NCI-H524 treated with DMSO at 0.1 percent for 48 hours (cell line): ENCODE measurements at places on chromosomes 12 and 14.

- no peak for DNase-seq
Measured at GRCh38 chr12:46380022-46380796, 7.6 kb upstream of the SLC38A2 start.

DNA sequence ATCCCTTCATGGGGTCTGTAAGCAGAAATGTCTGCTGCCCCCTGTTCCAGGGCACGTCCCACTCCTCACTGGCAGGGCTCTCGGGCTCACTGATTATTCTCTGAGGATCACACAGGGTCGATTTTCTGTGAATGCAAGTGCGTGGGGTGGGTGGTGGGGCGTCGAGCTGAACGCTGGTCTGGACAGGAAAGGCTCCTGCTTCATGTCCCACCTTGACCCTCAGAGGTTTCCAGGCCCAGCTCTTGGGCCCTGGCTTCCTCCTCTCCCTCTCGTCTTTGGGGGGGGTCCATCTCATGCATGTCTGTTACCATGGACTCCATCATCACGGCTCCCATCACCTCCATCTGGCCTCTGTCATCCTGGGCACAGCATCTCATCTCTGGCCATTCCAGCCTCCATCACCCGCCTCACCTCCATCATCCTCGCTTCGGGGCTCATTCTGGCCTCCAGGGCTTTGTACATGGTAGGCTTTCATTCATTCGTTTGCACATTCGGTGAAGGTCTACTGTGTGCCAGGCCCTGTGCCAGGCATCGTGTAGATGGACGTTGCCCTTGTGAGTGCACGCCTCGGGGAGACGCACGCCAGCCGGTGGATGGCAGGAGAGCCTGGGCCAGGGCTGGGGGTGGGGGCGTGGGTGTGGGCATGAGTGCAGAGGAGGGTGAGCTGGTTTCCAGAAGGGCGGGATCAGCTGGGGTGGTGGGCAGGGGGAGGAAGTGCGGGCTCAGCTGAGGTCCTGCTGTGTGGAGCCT, 34.7 kb downstream of the RTL1 start:
- DNase-seq = no peak

- no peak for DNase-seq
Measured at GRCh38 chr12:59699421-59700152, 103.8 kb downstream of the SLC16A7 start.

GRCh38 chr14:105891221-105891602, 364.8 kb downstream of the TMEM121 start:
- no peak for DNase-seq

DNA sequence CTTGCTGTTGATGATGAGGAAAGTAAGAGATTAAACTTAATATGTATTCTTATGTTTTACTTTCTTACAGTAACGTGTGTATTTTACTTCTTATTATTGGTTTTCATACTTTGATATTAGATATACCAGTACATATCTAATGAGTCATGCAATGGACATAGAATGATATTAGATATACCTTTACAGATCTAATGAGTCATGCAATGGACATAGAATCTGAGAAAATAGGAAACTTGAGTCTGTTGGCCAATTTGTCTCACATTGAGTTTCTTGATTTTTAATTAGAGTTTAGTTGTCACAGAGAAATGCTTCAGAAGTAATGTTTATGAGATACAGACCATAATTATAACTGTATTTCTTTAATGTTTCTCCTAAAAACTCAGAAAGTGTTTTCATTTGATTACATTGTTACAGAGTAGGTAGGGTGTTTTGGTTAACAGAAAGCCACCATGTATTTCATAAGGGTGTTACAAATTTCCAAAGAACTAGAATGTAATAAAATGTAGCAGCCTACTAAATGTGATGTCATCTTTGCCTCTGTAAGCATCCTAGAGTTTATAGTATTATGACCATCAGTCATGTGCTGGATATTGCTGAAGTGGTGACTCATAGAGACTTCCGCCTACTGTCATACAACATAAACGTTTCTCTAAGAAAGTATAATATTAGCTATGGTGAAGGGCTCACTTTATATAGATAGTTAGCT, 3.0 kb downstream of the GAS2L3 start:
- no peak for DNase-seq
